ENCODE measurements at places on chromosomes 3 and 15.
A peak's percentile ranks its signal among the peaks of the same experiment; 100 is the strongest.

DNA sequence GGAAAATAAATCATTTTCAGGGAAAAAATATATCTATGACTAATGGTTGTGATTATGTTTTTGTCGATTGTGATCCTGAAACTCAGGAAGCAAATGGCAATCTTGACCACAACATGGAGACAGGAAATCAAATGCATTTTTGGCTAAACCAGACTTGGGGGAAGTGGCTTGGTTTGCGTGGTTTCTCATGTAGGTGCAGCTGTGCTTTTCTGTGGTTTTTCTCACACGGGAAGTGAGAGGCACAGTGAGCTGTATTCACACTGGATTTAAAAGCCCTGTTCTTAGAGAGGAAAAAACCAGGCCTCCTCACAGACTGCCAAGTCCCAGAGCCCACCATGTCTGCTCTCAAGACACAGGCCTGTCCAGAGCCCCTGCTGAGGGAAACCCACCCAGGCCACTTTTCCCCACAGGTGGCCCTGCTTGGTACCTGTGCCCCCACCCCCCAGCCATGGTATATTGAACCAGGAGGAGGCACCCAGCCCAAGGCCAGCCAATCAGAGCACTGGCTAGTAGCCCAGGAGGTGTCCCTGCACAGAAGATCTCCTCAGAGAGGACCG, 46.1 kb downstream of the BTD start:
- H3K36me3 ChIP-seq = peaks cover 6% of the 10 kb centered on the region
- H3K4me3 ChIP-seq = peak overlapping the region; percentile 52
- H3K4me1 ChIP-seq = peaks cover 59% of the 10 kb centered on the region
- H3K27ac ChIP-seq = peak overlapping the region; percentile 87
- no peak for DNase-seq
- H3K27me3 ChIP-seq = peaks cover 29% of the 10 kb centered on the region

DNA sequence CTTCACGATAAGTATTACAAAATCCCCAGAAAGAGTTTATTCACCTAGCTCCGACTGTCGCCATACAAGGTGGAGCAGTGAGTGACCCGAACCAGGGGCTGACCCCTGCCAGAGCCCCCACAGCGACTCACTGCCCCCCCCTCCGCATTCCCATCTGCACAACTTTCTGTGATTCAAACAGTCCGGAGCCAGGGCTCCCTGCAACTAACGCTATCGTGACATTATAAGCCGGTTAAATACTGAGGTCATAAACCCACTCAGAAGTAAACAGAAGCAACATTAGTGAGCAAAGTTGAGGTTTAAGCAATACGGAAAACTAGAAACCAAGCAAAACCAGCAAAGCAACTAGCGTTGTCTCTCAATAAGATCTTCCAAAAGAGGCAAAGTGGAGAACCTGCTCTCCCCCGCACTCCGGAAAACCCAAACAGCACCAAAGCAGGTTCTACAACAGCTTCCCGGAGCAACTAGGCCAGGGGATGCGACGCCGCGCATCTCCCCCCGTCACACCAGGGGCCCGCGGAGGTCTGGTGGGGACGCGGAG, 642 bp downstream of the SCAP start:
- H3K4me3 ChIP-seq = peak overlapping the region; percentile 96
- peaks cover 38% of the 10 kb centered on the region for H3K4me1 ChIP-seq
- no peaks in the 10 kb centered on the region for H3K27me3 ChIP-seq
- H3K27ac ChIP-seq = peak overlapping the region; percentile 88
- no peak for DNase-seq
- H3K36me3 ChIP-seq = peaks cover 16% of the 10 kb centered on the region

GRCh38 chr15:41047474-41047873, 68.6 kb downstream of the INO80 start:
- peaks cover 67% of the 10 kb centered on the region for H3K36me3 ChIP-seq
- H3K4me1 ChIP-seq = no peaks in the 10 kb centered on the region
- H3K27me3 ChIP-seq = no peaks in the 10 kb centered on the region

- H3K27ac ChIP-seq = no peak overlapping the region
- no peak for DNase-seq
- H3K4me1 ChIP-seq = no peaks in the 10 kb centered on the region
- H3K36me3 ChIP-seq = no peaks in the 10 kb centered on the region
- H3K4me3 ChIP-seq = no peak overlapping the region
Measured at GRCh38 chr3:42999632-43000031, 20.5 kb downstream of the GASK1A start.

- peaks cover 5% of the 10 kb centered on the region for H3K4me1 ChIP-seq
- peaks cover 11% of the 10 kb centered on the region for H3K27me3 ChIP-seq
- H3K27ac ChIP-seq = no peak overlapping the region
- DNase-seq = no peak
- no peak overlapping the region for H3K4me3 ChIP-seq
- no peaks in the 10 kb centered on the region for H3K36me3 ChIP-seq
Measured at GRCh38 chr3:5297895-5298294, 110.4 kb downstream of the EDEM1 start.

DNA sequence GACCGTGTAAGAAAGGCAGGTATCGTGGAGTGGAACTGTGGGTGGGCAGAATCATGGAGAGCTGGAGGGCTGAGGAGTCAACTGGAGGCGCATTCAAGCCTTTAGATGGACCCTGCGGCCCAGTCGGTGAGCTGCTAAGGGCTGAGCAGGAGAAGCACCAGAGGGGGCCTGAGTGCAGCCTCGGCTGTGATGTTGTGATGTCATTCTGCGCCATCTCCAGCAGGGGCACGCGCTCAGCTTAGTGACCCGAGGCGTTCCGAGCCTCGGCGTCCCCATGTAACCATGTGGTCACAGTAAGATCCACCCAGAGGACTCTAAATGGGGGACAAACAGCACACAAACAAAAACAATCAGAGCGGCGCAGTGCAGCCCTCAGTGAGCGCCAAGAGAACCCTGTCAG, 76.8 kb downstream of the VGLL4 start:
- no peak for DNase-seq
- no peak overlapping the region for H3K27ac ChIP-seq
- peaks cover 20% of the 10 kb centered on the region for H3K36me3 ChIP-seq
- no peaks in the 10 kb centered on the region for H3K27me3 ChIP-seq
- peaks cover 15% of the 10 kb centered on the region for H3K4me1 ChIP-seq

DNA sequence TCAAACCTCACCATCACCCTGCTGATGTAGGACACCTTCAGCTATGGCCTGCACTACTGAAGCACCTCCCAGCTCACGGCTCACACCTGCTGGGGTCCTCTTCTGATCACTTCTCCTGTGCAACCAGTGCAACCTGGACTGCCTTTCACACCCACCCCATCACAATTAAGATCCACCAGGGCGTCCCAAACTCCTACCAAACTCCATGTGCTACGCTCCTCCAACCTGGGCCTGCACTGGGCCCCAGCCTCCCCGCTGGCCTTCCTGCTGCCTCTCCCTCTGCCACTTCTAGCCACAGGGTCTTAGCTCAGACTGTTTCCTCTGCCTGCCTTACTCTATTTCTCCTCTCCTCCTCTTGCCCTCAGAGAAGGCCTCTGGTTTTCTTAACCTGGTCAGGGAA, 12.8 kb downstream of the MESD start:
- H3K27ac ChIP-seq = peak overlapping the region; percentile 80
- peaks cover 39% of the 10 kb centered on the region for H3K4me1 ChIP-seq
- DNase-seq = no peak
- no peaks in the 10 kb centered on the region for H3K27me3 ChIP-seq
- H3K36me3 ChIP-seq = peaks cover 30% of the 10 kb centered on the region

Data from central memory CD8-positive, alpha-beta T cell (primary cell).